K562 (cell line): ENCODE measurements at places on chromosomes 2 and 18. TPM values are rescaled to one million over a fixed set of nuclear protein-coding genes. Genes with fewer than 3 reads are reported as not detected.

Gene IL1RN
- total RNA-seq: not detected in 2 replicates

Gene BBS5
- total RNA-seq: 5.0 and 6.5 TPM in 2 replicates

Gene SIX3
- total RNA-seq: not detected in 2 replicates

Gene CDH7
- total RNA-seq: not detected in 2 replicates

Gene ITGA6
- 0.29 and 0.40 TPM in 2 replicates for total RNA-seq

Gene CIB4
- not detected in 2 replicates for total RNA-seq

Gene COL4A4
- total RNA-seq: 0.07 TPM in 1 of 2 replicates, not detected in the other

Gene UPP2
- not detected in 2 replicates for total RNA-seq

Gene FBXO48
- 0.64 and 0.65 TPM in 2 replicates for total RNA-seq

Gene HMSD
- total RNA-seq: 0.33 and 0.87 TPM in 2 replicates

DNA sequence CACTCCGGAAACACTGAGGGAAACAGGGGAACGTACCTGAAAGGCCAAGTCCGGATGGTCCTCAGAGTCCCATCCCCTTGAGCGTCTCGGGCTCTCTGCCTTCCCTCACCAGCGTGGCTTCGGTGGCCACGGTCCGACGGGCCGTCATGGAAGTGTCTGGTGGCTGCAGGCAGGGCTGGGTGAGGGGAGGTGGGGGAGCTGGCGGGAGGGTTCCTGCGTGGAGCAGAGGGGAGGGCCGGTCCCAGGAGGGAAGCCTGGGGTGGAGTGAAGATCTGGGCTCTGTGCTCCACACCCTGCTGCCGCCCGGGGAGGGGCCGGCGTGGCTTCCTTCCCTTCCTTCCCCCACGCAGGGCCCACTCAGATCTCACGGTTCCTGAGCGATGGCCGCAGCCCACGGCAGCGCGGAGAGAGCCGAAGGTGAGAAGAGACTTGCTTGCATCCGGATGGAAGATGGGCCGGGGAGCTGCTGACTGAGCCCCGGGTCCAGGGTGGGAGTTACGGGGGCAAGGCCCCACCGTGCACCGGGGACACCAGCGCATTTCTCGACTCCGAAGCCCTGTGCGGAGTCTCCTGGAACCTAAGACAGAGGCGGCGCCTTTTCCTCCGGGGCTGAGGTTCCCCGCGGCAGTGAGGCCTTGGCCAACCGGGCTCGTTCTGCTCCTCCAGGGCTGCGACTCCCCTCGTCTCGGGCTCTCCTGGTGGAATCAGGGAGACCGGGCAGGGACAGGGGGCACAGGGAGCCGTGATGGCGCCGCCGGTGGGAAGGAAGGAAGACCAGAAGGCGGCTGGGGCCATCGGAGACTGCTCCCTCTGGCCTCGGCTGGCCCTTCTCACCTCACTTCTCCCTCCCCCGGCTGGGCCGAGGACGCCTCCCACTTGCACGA, 49.1 kb downstream of the KCNF1 start:
- no peak overlapping the region for H3K4me3 ChIP-seq
- no peaks in the 10 kb centered on the region for H3K36me3 ChIP-seq
- peak; percentile 12 for DNase-seq
- H3K27ac ChIP-seq: no peak overlapping the region
- H3K27me3 ChIP-seq: peaks cover 57% of the 10 kb centered on the region

DNA sequence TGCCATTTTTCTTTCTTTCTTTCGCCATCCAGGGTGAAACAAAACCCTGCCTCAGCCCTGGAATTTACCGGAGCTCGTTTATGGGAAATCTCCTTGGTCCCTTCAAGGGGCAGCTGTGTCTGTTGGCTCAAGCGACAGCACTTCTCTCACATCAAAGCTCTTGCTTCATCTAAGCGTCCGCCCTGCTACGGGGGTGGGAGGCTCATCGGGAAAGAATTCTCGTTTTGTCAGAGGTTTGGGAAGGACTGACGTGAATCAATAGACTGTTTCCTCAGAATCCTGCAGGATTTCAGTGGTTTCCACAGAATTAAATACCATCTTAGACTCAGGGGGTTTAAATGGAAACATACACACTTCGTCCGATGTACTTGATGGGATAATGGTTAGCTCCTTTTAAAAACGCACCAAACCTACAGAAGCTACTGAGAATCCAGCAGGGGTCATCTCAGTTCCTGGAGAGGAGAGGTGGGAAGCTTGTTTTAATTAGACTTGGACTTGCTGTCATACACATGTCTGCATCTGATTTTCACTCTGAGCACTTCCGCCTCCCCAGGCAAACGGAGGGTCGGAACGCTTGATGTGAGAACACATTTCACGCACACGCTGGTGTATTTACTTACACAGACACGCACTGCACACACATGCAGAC, 91.6 kb downstream of the ASB1 start:
- H3K27me3 ChIP-seq: peaks cover 10% of the 10 kb centered on the region
- no peak overlapping the region for H3K4me3 ChIP-seq
- no peaks in the 10 kb centered on the region for H3K36me3 ChIP-seq
- H3K4me1 ChIP-seq: 0 out of 2 replicates have a peak, but pooled peaks cover 2% of the 10 kb centered on the region

- no peak overlapping the region for H3K27ac ChIP-seq
- no peak for DNase-seq
- H3K4me1 ChIP-seq: no peaks in the 10 kb centered on the region
- no peak overlapping the region for H3K4me3 ChIP-seq
- no peaks in the 10 kb centered on the region for H3K36me3 ChIP-seq
Measured at GRCh38 chr2:145765874-145766273, 1246.0 kb upstream of the ZEB2 start.

DNA sequence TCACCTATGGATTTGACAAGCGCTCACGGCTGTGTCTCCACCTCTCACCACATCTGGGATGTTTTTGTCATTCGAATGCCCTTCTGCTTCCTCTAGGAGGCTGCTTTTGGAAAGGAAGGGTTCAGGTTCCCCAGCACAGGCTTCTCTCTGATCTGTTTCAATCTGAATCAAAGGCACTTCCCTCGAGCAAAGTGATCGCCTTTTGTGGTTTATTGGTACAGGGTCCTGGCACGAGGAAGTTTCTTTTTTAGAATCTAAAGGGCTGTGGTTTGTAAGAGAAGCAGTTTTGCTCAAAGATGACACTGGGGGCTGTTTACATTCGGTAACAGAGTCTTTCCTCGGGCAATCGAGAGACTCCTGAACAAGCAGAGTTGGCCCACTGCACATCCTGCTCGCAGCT, 145.0 kb downstream of the DAW1 start:
- H3K4me3 ChIP-seq: no peak overlapping the region
- no peaks in the 10 kb centered on the region for H3K4me1 ChIP-seq
- H3K27ac ChIP-seq: no peak overlapping the region
- DNase-seq: no peak

DNA sequence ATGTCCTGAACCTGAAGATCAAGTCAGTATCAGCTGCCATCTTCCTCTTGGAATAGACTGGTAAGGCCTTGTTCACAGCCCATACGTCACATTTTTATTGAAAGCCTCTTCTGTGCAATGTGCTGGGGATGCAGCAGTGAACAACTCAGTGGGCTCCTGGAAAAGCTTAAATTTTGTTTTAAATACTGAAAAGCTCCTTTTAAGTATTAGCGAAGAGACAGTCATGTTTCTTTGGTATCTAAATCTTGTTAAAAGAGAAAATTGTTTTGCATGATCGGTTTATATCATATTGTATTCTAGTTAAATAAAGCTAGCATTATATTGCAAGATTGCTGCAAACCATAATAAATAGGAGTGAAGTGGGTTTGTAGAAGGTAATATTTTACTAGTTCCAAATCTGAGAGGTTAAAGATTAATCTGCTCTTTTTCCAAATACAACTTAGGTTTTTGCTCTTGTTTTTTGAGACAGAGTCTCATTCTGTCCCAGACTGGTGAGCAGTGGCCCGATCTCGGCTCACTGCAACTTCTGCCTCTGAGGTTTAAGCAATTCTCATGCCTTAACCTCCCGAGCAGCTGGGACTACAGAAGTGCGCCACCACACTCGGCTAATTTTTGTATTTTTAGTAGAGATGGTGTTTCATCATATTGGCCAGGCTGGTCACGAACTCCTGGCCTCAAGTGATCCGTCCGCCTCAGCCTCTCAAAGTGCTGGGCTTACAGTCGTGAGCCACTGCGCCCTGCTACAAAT, 1.6 kb upstream of the RMDN2 start:
- H3K4me1 ChIP-seq: no peaks in the 10 kb centered on the region; the same call in 2 of the 3 replicates
- no peaks in the 10 kb centered on the region for H3K36me3 ChIP-seq
- no peak overlapping the region for H3K27ac ChIP-seq
- no peak overlapping the region for H3K4me3 ChIP-seq
- H3K27me3 ChIP-seq: no peaks in the 10 kb centered on the region; the same call in 2 of the 3 replicates

DNA sequence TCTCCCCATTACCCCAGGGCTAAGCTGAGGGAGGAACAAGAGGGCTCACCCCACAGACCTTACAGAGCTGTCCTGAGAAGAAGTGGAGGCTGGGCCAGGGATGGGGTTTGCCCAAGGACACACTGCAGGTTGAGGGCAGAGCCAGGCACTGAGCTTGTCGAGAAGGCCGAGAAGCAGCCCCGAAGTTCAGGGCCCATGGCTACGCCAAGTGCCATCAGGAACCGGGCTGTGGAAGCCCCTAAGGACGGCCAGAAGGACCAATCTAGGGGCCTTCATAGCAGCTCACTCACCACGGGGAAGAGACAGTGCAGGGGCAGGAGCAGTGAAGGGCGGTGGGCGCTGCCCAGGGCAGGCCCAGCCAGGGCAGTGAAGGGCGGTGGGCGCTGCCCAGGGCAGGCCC, 18.6 kb upstream of the AGXT start:
- H3K4me1 ChIP-seq: peaks cover 9% of the 10 kb centered on the region
- H3K27me3 ChIP-seq: no peaks in the 10 kb centered on the region
- no peak overlapping the region for H3K27ac ChIP-seq
- no peak for DNase-seq
- no peak overlapping the region for H3K4me3 ChIP-seq

- H3K4me1 ChIP-seq: peaks cover 31% of the 10 kb centered on the region
- H3K4me3 ChIP-seq: peak overlapping the region; percentile 27; the same call in 1 of the 2 replicates
- H3K36me3 ChIP-seq: no peaks in the 10 kb centered on the region; the same call in 2 of the 3 replicates
- peak; percentile 74 for DNase-seq
Measured at GRCh38 chr2:239316562-239317465, 84.0 kb downstream of the HDAC4 start.

GRCh38 chr2:47043891-47044239, 111.2 kb downstream of the STPG4 start:
- H3K36me3 ChIP-seq: peaks cover 5% of the 10 kb centered on the region; the same call in 2 of the 3 replicates
- H3K27ac ChIP-seq: no peak overlapping the region
- no peak overlapping the region for H3K4me3 ChIP-seq
- DNase-seq: no peak
- no peaks in the 10 kb centered on the region for H3K27me3 ChIP-seq

DNA sequence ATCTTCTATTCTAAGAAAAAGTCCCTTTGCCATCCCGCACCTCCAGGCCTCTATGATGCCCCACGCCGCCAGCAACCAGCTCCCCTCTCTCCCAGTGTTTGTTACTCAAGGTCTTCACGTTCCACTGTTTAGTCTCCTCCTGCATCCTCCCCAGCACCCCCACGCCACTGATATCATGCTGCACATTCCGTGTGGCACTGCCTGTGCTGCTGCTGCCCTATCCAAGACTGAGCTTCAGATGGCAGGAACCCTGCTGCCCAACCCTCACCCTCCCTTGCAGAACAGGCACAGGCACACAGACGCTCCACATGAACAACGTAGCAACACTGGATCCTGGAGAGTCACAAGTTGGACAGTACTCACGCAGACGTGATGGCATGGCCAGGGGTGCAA, 35.3 kb downstream of the MYO5B start:
- DNase-seq: no peak
- no peak overlapping the region for H3K4me3 ChIP-seq
- H3K27ac ChIP-seq: no peak overlapping the region; the same call in 2 of the 3 replicates
- H3K36me3 ChIP-seq: no peaks in the 10 kb centered on the region

DNA sequence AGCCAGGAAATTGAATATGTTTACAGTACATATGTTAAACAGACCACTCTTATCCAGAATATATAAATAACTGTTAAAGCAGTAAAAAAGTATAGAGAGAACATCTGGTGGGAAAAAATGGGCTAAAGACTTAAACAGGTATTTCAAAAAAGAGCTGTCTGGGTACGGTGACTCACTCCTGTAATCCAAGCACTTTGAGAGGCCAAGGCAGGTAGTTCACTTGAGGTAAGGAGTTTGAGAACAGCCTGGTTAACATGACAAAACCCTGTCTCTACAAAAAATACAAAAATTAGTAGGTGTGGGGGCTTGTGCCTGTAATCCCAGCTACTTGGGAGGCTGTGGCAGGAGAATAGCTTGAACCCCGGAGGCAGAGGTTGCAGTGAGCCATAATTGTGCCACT, 171.4 kb upstream of the FSIP2 start:
- DNase-seq: no peak
- no peaks in the 10 kb centered on the region for H3K27me3 ChIP-seq
- H3K27ac ChIP-seq: no peak overlapping the region
- no peaks in the 10 kb centered on the region for H3K36me3 ChIP-seq
- no peaks in the 10 kb centered on the region for H3K4me1 ChIP-seq

- no peaks in the 10 kb centered on the region for H3K36me3 ChIP-seq
- no peaks in the 10 kb centered on the region for H3K4me1 ChIP-seq
- no peaks in the 10 kb centered on the region for H3K27me3 ChIP-seq
- no peak overlapping the region for H3K27ac ChIP-seq
- DNase-seq: no peak
- no peak overlapping the region for H3K4me3 ChIP-seq
Measured at GRCh38 chr2:33342171-33342570, 134.3 kb upstream of the RASGRP3 start.

DNA sequence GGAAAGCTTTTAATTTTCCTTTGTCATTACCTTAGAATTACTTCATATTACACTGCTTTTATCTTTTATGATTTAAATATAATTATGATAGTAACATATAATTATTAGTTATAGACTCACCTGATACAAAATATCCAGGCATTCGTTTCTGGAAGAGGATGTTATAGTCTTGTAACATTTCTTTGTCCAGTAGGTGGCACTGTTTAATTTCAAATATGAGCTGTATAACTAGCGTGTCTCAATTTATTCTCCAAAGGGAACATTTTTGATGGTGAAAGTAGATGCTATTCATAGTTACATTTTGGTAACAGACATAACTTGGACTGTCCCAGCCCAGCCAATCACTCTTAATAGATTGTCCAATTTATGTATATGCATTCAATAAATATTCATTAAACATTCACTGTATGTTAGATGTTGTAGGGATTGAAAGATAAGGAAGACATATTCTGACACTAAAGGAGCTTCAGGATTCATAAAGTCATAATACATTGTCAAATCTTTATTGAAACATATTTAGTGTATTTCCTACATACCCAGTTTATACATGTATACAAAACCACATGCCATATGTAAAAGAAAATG, 19.2 kb downstream of the DAW1 start:
- peak; percentile 17 for DNase-seq
- no peak overlapping the region for H3K4me3 ChIP-seq
- no peaks in the 10 kb centered on the region for H3K27me3 ChIP-seq
- no peaks in the 10 kb centered on the region for H3K4me1 ChIP-seq
- no peak overlapping the region for H3K27ac ChIP-seq

DNA sequence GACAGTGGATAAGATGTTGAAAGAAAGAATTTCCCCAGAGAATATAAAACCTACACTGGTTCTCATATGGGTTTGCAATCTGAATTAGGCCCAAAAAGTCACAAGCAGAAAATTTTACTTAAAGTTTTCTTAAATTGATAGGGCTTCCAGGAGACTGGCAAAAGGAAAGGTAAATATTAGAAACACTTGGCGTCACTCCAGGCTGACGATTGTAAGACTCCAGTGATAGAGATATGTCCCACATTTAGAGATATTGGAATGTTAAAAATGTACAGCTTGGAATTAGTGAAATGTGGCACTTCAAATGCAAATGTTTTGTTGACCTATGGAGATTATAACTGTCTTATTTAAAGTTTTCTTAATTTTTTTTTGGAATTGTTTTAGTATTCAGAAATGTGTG, 14.0 kb downstream of the YIPF4 start:
- no peaks in the 10 kb centered on the region for H3K27me3 ChIP-seq
- H3K36me3 ChIP-seq: peaks cover 12% of the 10 kb centered on the region; the same call in 1 of the 3 replicates
- DNase-seq: no peak
- no peaks in the 10 kb centered on the region for H3K4me1 ChIP-seq
- no peak overlapping the region for H3K4me3 ChIP-seq
